Astrocyte of the hippocampus (primary cell): ENCODE measurements at places on chromosomes 12 and 14.

- DNase-seq = no peak
These were observed 62.8 kb upstream of the NAV3 start for GRCh38 chr12:77767756-77768343.

DNA sequence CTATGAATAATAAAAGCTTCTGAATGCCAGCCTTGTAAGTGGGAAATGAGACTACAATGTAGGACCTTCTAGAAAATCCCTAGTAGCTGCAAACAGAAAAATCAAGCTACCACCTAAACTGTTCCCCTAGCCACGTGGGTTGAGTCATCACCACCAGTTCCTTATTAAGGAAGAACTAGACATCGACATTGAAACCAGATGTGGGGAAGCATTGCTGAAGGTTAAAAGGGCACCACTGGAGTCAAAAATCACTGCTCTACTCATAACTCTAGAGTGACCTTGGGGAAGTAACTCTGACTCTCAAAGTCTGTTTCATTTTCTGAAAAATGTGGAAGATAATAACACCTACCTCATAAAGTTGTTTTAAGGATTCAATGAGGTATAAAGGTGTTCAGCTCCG is 9.4 kb upstream of the CNIH1 start:
- DNase-seq = no peak

DNA sequence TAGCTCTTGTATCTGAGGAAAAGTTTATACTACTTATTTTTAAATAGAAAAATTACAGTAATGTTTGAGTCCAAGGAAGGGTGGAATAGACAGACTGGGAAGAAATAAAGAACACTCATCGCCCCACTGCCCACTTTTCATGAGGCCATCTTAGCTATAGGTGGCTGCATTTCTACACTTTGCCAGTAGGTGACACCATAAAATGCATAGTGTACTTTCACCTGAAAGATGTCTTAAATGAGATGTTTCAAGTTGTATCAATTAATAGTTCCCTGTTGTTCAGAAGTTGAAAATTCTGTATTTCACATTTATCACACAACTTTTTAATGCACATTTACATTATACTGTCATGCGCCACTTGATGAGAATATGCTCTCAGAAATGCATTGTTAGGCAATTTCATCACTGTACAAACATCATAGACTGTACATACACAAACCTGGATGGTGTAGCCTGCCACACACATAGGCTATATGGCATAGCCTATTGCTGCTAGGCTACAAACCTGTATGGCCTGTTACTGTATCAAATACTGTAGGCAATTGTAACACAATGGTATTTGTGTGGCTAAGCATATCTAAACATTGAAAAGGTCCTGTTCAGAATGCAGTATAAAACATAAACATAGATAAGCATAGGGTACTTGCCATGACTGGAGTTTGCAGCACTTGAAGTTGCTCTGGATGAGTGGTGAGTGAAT is 27.6 kb downstream of the PMCH start:
- DNase-seq = peak; percentile 46

GRCh38 chr12:122891661-122892525 is 4.0 kb downstream of the VPS37B start:
- DNase-seq = peak; percentile 79
